ENCODE measurements at places on chromosomes 4 and X. TPM values are rescaled to one million over a fixed set of nuclear protein-coding genes. Genes with fewer than 3 reads are reported as not detected.
A peak's percentile ranks its signal among the peaks of the same experiment; 100 is the strongest.

- H3K27ac ChIP-seq, result no peak overlapping the region
- no peak for DNase-seq
- H3K4me1 ChIP-seq, result no peaks in the 10 kb centered on the region
- H3K4me3 ChIP-seq, result no peak overlapping the region
- H3K36me3 ChIP-seq, result no peaks in the 10 kb centered on the region
- peaks cover 6% of the 10 kb centered on the region for H3K27me3 ChIP-seq
These were observed 82.3 kb upstream of the OGT start for GRCh38 chrX:71450433-71451106.

DNA sequence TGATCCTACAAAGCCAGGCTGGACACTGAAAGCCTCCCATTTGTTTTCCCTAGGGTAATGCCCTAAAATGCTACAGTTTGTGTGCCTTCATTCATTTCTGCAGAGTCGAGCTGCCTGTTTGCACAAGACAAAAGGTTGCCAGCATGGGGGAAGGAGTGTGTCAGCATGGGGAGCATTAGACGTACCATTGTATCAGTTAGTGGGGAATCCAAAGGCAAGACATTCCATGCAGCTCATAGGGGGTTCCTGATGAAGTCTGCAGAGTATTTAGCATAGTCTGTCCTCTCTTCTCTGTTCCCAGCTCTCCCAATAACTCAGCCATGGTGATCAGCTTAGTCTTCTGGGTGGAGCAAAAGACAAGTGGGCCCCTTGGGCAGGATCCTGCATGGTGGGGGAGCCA lies 276.9 kb upstream of the PCDH7 start:
- no peak for DNase-seq
- H3K4me3 ChIP-seq, result no peak overlapping the region
- H3K27ac ChIP-seq, result no peak overlapping the region
- no peaks in the 10 kb centered on the region for H3K27me3 ChIP-seq
- H3K4me1 ChIP-seq, result no peaks in the 10 kb centered on the region
- H3K36me3 ChIP-seq, result no peaks in the 10 kb centered on the region

DNA sequence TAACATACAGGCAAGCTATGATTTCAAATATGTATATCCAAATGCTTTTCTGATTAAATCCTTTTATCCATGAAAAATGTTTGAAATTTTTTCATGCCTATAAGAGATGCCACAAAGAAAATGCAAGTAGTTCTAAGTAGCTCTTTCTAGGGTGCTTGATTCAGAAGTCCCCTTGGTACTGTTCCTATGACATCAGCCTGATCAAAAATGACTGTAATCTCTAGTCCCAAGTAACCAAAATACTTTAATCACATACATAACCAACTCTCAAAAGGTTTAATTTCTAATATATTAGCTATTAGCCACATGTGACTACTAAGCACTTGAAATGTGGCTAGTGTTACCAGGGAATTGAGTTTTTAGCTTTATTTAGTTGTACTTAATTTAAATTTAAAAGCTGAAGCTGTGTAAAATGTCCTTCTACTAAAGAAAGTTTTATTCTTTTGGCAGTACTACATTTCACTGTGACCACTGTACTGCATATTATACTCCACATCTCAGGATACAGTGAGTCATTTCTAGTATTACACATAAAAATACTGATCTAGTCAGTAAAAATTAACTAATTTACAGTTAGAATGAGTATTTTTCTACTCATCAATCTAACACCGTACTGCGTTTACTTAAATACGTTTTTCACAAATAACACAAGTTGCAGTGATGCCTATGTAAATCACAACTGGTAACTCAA lies 33.9 kb downstream of the FBXW7 start:
- H3K4me1 ChIP-seq, result no peaks in the 10 kb centered on the region
- no peak overlapping the region for H3K4me3 ChIP-seq
- no peaks in the 10 kb centered on the region for H3K27me3 ChIP-seq
- H3K36me3 ChIP-seq, result no peaks in the 10 kb centered on the region

DNA sequence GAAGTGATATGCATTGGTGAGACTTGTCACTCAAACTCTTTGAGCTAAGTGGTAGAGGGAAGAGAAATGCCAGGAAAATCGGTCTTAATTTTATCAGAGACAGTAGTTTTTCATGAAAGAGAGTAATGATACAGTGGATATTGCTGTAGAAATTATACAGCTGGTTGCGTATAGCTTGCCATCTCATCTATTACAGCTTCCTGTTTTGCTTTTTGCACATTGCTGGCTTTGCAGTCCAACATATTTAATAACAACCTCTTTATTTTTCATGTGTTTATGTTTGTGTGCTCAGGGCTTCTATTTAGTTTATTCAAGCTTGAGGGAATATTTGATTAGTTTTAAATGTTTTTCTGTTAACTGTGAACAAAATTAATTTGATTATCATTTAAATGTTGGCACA lies 11.5 kb downstream of the SMAD1 start:
- no peaks in the 10 kb centered on the region for H3K36me3 ChIP-seq
- DNase-seq, result no peak
- H3K4me1 ChIP-seq, result peaks cover 50% of the 10 kb centered on the region
- no peaks in the 10 kb centered on the region for H3K27me3 ChIP-seq
- H3K27ac ChIP-seq, result no peak overlapping the region

DNA sequence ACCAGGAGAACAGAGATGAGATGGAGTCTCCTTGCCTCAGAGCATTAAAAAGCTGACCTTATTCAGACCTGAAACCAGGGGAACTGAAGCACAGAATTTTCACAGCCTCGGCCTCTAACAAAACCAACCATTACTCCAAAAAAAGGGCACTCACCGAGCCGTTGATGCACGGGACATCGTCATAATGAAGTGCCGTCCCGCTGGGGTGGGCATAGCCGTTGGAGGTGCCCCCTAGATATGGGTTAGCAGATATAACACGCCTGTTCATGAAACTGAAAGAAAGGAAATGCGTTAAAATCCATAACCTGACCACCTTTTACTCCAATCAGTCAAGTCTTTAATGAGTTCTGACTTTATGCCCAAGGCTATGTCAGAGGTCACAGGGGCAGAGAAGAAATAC lies 153.6 kb downstream of the AFAP1 start:
- no peaks in the 10 kb centered on the region for H3K36me3 ChIP-seq
- no peak overlapping the region for H3K27ac ChIP-seq
- H3K27me3 ChIP-seq, result no peaks in the 10 kb centered on the region

DNA sequence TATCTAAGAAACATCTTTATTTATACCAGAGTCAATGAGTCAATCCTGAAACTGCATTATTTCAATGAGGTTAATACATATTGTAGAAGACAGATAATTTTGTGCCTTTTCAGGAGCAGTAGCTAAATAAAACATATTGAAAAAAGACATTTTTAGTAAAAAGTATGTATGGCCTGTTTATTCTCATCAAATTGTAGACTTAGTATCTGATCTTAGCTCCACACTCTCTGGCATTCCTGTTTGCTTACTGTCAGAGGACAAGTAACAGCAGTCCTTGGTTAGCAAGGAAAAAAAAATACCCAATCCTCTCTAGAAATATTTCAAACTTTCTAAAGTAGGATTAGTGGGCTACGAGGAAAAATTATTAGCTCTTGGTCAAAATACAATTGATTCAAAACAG lies 50.5 kb upstream of the GUCY1A1 start:
- H3K4me1 ChIP-seq, result no peaks in the 10 kb centered on the region

- peak overlapping the region; percentile 98 for H3K27ac ChIP-seq
- no peaks in the 10 kb centered on the region for H3K36me3 ChIP-seq
- H3K27me3 ChIP-seq, result no peaks in the 10 kb centered on the region
- no peak for DNase-seq
These were observed 93.6 kb upstream of the MYOZ2 start for GRCh38 chr4:119041951-119042560.

- no peak overlapping the region for H3K4me3 ChIP-seq
- no peaks in the 10 kb centered on the region for H3K27me3 ChIP-seq
- no peak overlapping the region for H3K27ac ChIP-seq
- H3K36me3 ChIP-seq, result no peaks in the 10 kb centered on the region
These were observed 102.8 kb downstream of the RTL5 start for GRCh38 chrX:72028701-72029470.

DNA sequence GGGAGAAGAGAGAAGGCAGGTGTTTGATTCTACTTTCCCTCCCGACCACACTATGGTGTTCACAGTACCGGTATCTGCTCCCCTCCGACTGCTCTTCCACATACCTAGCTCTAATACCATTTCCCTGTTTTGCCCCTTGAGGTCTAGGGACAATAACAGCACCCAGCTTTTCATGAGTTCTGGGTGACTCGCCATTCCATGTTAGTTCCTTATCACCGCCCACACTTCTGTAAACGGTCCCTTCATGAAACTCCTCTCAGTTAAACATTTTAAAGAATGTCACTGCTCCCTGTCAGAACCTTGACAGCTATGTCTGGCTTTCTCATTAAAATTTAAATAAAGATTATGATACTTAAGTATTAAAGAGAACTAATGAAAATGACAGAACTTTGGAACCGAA lies 136.7 kb downstream of the ADAMTS3 start:
- H3K36me3 ChIP-seq, result no peaks in the 10 kb centered on the region
- no peak overlapping the region for H3K4me3 ChIP-seq
- H3K4me1 ChIP-seq, result no peaks in the 10 kb centered on the region
- no peaks in the 10 kb centered on the region for H3K27me3 ChIP-seq
- no peak for DNase-seq
- no peak overlapping the region for H3K27ac ChIP-seq

DNA sequence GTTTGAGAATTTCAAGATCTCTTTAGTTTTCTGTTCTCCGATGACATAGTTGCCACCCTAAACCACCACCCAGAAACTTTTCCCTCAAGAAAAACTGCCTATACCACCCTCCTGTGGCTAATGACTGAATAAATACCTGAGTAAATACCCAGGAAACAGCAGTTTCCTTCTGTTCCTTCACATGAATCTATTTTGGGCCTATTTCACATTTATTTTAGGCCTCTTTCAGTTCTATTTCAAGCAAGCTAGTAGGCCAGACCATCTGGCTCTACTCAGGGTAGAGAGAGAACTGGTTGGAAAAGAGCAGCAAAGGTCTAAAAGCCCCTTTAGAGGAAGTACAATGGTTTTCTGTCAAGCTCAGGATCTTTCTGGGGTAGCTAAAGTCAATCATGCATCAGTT lies 23.4 kb downstream of the ARHGEF9 start:
- no peaks in the 10 kb centered on the region for H3K27me3 ChIP-seq
- no peak for DNase-seq
- no peak overlapping the region for H3K27ac ChIP-seq
- no peaks in the 10 kb centered on the region for H3K4me1 ChIP-seq

The LIAS gene
- total RNA-seq, result 16.2 TPM

All from psoas muscle (tissue), 8 donors.